ENCODE measurements at places on chromosomes 3 and 15. TPM values are rescaled to one million over a fixed set of nuclear protein-coding genes. Genes with fewer than 3 reads are reported as not detected.

DNA sequence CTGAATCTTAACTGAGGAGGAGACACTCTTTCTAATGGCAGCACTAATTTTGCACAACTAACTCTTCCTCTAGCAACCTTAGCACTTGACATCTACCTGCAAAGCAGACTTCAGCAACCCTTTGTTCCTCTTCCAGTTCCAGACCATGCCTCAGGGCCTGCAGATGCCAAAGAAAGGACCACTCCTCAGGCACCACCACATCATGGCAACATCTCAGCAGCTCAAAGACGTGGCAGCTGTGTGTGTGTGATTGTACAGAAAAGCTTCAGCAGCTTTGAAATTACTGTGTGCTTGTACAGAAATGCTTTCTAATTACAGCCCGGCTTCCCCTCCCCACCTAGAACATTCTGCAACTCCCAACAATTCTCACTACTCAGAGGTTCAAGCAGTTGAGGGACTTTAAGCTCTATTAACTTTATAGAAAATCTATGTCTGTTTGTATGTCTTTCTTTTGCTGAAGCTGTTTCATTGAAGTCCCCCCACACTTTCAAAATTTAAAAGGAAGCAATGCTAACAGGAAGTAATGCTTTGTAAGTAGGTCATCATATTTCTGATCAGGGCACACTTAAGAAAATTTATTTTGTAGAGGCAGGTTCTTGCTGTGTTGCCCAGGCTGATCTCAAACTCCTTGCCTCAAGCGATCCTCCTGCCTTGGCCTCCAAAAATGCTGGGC, 115.2 kb downstream of the CD47 start:
- DNase-seq, result no peak

- no peak for DNase-seq
These were observed 22.0 kb downstream of the GPR15 start for GRCh38 chr3:98553753-98554152.

DNA sequence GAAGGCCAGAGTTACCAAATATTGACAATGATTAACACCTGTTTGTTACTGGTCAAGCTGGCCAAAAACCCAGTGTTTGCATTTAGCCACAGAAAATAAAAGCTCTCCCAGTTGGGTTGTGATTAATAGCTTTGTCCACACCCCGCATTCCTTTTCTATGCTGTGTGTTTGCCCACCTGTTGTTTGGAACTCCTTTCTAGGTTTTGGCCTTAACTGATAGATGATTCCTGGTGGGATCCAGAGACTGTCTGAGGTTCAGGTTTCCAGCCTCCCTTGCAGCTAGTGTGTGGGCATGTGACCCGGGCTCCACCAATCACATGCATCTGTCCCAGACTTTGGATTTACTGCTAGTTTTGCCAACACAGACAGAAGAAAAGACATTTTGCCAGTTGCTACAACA, 83.8 kb downstream of the PTPRG start:
- DNase-seq, result no peak

GRCh38 chr3:107988460-107989175, 102.2 kb downstream of the CD47 start:
- DNase-seq, result no peak

DNA sequence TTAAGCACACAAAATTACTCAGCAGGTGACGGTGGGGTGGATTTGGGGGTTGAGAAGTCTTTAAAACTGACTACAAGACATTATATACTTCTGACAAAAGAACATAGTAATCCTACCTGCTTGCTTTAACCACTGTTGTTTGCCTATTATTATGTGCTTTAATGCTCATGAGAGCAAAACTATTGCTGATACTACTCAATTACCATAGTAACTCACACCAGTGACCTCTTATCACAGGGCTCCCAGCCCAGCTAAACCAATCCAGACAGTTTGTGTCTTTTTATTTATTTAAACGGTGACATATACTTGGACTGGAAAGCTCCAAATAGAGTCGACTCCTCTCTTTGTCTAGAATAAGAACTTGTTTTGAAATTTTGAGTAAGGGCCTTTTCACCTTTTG, 42.8 kb upstream of the FEZF2 start:
- DNase-seq, result no peak

- DNase-seq, result no peak
These were observed 272.0 kb upstream of the RORA start for GRCh38 chr15:61500951-61501620.

DNA sequence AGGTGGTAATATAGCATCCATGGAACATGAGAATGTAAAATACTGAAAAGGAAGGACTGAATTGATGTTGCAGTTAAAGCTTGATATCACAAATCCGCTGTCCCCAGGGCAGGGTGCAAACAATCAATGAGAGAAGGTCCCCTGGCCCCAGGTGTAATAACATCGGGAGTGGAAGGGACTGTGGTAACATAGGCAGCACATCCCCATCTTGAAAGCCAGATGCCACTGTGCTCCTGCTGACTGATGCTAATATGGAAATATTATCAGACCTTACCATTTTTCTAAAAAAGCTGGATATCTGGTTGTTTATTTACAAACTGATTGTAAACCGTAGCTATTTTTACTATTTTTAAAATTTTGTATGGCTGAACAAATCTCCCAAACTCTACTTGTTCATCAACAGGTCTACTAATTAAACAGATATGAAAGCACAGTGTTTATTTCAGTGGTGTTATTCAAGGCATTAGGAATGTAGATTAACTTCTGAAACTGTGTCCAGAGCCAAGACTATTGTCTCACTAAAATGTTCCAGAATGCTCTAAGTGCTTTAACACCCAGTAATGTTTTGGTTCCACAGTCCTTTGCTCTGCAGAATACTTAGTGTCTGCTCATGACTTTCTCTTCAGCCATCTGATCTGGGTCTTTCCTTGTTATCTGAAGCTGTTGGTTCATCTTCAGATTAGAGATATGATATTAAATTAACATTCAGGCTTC, 386.0 kb upstream of the RARB start:
- DNase-seq, result no peak

- no peak for DNase-seq
These were observed 307.0 kb upstream of the THBS1 start for GRCh38 chr15:39273717-39274411.

- no peak for DNase-seq
These were observed 60.6 kb upstream of the RYK start for GRCh38 chr3:134311265-134311664.

DNA sequence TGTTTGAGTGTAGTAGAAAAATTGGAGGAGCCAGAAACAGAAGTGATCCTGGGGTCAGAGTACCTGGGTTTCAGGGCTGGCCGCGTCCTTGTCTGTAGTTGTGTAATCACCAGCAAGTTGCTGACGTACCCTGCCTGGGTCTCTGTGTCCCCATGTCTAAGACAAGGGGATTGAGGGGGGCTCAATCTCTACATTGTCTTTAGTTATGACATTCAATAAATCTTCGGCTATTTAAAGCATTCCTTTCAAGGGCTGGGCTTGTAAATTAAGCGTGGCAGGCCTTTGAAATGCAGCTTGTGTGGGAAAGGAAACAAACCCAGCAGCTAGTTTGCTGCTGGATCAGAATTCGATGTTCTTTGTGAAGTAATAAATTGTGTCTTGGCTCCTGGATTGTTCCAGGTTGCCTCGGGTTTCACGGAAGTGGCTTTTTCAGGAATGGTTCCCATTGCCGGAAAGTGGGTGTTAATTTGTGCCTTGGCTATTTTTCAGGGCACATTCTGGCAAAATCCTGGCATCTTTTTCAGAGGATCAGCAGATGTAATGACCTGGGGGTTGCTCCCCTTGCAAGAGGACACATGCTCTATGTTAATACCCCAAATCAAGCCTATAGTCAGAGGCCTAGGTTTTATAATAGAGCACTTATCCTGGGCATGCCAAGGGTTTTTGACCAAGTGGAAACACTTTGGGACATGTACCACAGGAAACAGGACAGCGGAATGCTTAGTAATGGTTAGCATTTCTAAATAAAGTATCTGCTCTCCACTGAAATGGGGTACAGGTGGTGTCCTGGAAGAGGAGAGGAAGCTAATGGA, 294.8 kb upstream of the NR2E3 start:
- no peak for DNase-seq

DNA sequence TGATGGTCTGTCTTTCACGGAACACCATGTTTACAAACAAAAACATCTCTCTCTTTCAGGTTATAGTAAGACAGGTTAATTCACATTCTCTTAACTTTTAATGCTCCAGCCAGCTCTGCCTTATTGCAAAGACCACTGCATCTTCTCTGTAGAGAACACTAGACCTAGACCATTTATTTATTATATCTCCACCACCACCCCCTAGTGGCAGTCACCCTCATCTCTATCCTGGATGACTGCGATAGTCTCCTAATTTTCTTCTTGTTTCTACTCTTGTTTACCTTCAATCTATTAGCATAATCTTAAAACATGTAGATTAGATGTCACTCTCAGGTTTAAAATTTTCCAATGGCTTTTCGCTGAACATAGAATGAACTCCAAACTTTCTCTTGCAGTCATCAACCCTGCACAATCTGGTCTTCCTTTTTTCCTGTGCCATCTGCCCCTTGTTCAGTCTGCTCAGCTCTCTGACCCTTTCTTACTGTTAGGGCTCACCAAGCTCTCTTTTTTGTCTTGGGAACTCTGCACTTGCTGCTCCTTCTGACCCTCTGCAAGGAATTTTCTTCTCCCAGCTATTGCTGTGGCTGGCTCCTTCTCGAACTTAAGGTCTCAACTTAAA, 155.6 kb downstream of the SQOR start:
- DNase-seq, result peak; percentile 10

DNA sequence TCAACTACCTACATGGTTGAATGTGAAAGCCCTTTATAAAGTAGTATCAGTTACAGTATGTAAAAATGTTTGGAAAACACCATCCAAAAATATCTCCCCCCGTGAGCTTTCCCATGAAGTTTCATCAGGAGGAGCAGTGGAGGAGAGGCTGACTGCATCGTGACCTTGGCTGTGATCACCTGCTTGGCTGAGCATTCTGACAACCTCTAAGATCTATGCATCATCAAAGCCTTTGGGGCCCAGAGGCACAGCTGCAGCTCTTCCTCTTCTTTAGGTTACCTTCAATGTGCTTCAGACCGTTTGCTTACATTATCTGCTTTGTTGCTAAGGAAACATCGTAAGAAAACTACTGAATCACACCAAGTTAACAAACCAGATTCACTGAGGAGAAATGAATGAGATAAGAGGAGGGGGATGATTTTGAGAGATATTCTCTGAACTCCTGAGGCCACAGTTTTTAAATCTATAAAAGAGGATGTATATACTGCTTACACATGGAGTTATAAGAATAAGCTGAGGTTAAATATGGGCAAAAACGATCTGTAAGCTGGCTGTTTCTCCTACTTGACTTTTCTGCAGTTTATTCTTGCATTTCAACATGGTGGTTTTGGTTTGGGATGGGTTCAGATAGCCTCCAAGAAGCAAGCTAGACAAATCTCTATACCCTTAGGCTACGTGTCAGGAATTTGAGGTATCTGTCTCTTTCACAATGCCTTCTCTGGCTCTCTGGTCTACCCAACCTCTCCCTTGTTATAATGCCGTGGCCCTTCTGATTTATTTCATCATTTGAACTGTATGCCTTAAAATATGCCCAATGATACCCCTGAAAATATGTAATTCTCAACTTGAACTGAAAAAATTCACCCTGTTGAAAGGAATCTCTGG, 4.0 kb downstream of the GCSAM start:
- no peak for DNase-seq

DNA sequence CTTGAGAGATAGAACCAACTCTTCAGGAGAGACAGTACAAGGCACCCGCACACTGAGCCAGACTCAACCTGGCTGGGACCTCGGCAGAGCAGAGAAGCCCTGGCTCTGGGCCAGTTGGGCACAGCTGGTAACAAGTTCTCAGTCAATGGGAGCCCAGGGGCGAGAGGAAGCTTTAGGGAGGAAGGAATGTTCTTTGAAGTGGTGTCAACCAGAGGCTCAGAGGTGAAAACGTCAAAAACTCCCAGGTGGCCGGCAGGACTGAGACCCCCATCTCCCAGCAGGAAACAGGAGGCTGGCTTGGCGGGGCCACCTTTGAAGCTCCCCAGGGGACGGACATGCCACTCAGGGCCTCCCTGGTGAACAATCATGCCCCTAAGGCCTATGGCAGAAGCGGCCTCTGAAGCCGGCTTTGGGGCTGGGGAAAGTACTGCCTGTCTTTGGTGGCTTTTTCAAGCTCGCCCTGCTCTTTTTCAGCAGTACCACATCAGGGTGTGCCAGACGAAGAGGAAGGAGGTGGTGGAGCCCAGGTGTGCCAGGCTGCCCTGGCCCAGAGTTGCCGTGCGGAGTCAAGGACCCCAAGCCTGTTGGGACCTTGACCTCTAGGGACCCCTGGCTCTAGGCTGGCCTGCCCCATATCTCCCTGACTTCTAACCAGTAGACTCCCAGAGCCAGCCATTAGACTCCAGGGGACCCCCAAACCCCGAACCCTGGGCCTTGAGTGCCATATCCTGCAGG, 16.7 kb upstream of the TBC1D21 start:
- no peak for DNase-seq

DNA sequence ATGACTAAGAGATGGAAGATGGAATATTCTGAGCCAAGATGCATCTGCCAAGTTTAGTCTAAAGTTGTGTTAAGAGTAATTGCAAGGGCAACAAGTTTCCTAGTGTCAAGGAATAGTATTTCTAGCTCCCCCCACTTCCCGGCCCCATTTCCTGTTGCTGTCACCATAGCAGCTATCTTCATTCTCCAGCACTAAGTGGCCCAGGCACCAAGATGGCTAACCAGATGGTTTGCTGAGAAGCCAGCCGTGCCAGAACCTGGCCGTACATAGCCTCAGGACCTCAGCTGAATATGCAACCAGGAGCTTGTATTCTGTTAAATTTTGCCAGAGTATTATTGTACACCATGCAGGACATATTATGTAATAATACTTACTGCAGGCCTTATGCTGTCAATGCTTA, 108.8 kb upstream of the UMPS start:
- DNase-seq, result peak; percentile 34

DNA sequence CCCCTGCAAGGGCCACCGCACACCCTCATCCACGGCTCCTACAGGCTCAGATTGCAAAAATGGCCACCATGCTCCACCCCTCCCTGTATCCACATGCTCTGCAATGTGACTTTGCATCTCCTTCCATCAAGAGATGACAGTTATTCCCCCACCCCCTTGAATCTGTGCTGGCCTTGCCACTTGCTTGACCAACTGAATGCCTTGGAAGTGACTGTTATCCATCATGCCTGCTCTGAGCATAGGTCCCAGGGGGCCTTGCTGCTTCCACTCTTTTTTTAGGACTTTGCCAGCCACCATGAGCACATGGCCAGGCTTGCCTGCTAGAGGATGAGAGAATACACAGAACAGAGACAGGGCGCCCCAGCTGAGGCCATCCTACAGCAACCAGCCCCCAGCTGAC, 13.6 kb downstream of the HAPLN3 start:
- no peak for DNase-seq

DNA sequence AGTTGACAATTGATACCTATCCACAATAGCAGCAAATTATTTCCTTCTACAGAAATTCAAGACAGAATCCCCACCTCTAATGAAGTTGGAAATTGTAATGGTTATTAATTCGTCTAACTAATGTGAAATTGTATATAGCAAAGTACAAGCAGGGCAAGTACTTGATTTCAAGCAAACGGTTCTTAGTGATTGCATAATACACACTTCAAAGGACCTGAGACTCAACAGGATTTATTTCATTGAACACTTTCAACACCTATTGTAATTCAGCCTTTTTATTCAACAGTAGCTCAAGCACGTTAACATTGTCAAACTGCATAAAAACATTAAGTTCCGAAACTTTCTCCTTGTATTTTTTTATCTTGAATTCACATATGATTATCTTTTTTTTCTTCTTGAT, 40.2 kb upstream of the AGTR1 start:
- DNase-seq, result no peak

SCN10A gene
- total RNA-seq, result not detected

STARD5 gene
- 7.3 TPM for total RNA-seq

NANOGP8 gene
- 0.64 TPM for total RNA-seq

CCDC39 gene
- 0.46 TPM for total RNA-seq

FAM240A gene
- total RNA-seq, result not detected

DPPA4 gene
- total RNA-seq, result 80.5 TPM

SUCNR1 gene
- 0.05 TPM for total RNA-seq

HRH1 gene
- 0.90 TPM for total RNA-seq

All from endothelial cell (in vitro differentiated cells).